SK-N-SH (cell line): ENCODE measurements at places on chromosomes 4 and X. TPM values are rescaled to one million over a fixed set of nuclear protein-coding genes. Genes with fewer than 3 reads are reported as not detected.

DNA sequence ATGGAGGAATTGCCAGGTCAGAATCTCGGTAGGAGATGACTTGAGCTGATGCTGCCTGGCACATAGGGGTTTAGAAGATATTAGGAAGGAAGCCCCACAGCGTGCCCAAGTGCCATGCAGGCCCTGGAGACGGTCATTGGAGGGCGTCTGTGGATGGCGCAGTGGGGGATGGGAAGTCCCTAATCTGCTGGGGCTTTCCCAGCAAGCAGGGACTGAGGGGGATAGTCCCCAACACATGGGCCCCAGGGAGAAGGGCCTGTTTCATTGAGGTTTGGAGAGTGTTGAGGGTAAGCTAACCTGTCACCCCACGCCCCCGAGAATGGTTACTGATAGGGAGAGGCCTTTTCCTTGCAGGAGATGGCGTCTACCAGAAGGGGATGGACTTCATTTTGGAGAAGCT, 7.8 kb downstream of the TAFAZZIN start:
- no peak for DNase-seq

- DNase-seq = peak; percentile 48
Measured at GRCh38 chr4:163681208-163681821, 186.8 kb downstream of the TMA16 start.

GRCh38 chrX:28998609-28999135, 411.4 kb downstream of the IL1RAPL1 start:
- DNase-seq = no peak

XPNPEP2 gene
- 0.19 and 0.21 TPM in 2 replicates for polyA plus RNA-seq

GRCh38 chr4:38237139-38237538, 276.9 kb downstream of the PTTG2 start:
- DNase-seq = no peak

- DNase-seq = no peak
Measured at GRCh38 chr4:162610116-162610515, 446.3 kb upstream of the FSTL5 start.

- no peak for DNase-seq
Measured at GRCh38 chrX:41335198-41335957, 1.4 kb downstream of the DDX3X start.

DCAF8L2 gene
- polyA plus RNA-seq = 0.33 and 0.36 TPM in 2 replicates
